ENCODE measurements at places on chromosomes 5 and 9.

GRCh38 chr9:108219664-108220063, 636.1 kb downstream of the ACTL7B start:
- no peak for DNase-seq

- no peak for DNase-seq
These were observed 13.5 kb upstream of the BARX1 start for GRCh38 chr9:93968451-93969327.

- no peak for DNase-seq
These were observed 45.2 kb upstream of the FYB1 start for GRCh38 chr5:39264528-39264927.

DNA sequence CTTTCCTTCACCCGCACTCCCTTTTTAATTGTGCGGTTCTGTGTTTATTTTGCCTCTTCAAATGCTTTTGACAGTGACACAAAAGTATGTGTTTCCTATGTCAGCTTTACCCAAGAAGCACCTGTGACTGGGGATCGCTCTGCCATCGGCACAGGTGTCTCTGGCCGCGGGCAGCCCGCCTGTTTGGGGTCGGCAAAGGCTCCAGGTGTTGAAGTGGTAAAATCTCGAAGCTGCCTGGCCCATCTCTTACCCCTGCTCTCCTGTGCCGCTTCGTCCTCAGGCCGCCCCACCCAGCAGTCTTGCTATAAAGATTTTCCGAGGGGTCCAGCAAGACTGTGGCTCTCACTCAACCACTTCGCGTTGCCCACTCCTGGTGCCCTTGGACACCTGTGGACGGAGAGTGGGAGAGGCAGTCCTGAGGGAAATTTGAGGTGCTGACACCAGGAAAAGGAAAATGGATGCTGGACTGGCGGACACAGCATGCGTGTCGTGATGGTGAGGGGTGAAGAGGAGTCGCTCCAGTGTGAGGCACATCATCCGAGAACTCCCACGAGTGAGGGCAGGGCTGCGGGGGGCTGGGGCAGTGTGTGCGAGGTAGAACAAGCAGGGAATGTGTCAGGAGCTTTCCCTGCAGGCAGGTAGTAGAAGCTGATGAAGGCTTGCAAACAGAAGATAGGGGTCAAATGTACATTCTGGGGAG, 29.1 kb upstream of the CEP72 start:
- no peak for DNase-seq

- no peak for DNase-seq
These were observed 9.6 kb downstream of the FBXW2 start for GRCh38 chr9:120783602-120784047.

DNA sequence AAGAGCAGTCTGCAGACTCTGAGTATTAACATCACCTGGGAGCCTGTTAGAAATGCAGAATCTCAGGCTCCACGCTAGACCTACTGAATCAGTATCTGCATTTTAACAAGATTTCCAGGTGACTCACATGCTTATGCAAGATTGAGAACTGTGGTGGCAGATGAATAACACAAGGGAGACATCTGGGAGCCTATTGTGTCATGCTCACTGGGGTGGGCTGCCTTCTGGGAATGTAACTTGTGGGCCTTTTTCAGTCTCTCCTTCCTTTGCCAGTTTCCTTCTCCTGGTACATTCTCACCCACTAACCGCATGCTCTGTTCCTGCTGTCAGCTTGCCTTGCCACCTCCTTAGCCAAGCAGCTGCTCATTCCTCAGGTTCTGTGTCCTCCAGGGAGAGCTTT, 176.6 kb upstream of the C9orf72 start:
- DNase-seq: no peak

GRCh38 chr9:35798658-35799374, 7.4 kb downstream of the NPR2 start:
- DNase-seq: no peak
